ENCODE measurements at places on chromosomes 4 and X. TPM values are rescaled to one million over a fixed set of nuclear protein-coding genes. Genes with fewer than 3 reads are reported as not detected.

SLC6A14 gene
- not detected for total RNA-seq

ZNF182 gene
- 6.5 TPM for total RNA-seq

MID1 gene
- 0.23 TPM for total RNA-seq

MAGEA8 gene
- not detected for total RNA-seq

TRMT2B gene
- 23.6 TPM for total RNA-seq

SPANXA2 gene
- not detected for total RNA-seq

LDB2 gene
- not detected for total RNA-seq

SSX2B gene
- total RNA-seq, result not detected

XK gene
- total RNA-seq, result 0.23 TPM

S100P gene
- 37.1 TPM for total RNA-seq

TSPAN7 gene
- not detected for total RNA-seq

ERAS gene
- not detected for total RNA-seq

KLHL13 gene
- total RNA-seq, result 0.25 TPM

LAMTOR3 gene
- 29.8 TPM for total RNA-seq

JADE3 gene
- total RNA-seq, result 1.1 TPM

CC2D2A gene
- not detected for total RNA-seq

BMPR1B gene
- 0.07 TPM for total RNA-seq

TMEM35A gene
- not detected for total RNA-seq

MCF2 gene
- total RNA-seq, result 0.34 TPM

BEND2 gene
- total RNA-seq, result not detected

MAGEC3 gene
- not detected for total RNA-seq

PAGE4 gene
- not detected for total RNA-seq

ARHGAP36 gene
- not detected for total RNA-seq

ZXDA gene
- 3.1 TPM for total RNA-seq

ARX gene
- total RNA-seq, result not detected

Data from T-helper 2 cell treated with Interferon-gamma antibody and Interleukin-4, amounts not matched to agents 100 ng/mL and 5 ng/mL, for 36 hours (primary cell).